ENCODE measurements at places on chromosomes 1 and 21.

DNA sequence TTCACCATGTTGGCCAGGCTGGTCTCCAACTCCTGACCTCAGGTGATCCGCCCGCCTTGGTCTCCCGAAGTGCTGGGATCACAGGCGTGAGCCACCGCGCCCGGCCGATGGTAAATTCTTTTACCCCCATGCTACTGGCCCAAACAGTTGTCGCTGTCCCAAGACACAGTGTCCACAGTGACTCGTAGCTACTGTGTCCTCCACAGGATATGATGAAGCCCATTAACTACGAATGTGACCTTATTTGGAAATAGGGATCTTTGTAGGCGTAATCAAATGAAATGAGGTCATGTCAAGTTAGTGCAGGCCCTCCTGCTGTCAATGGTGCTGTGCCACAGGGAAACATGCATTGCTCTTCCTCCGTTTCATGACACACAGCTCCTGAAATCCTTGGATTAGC, 8.5 kb downstream of the FNDC10 start:
- no peak for DNase-seq

DNA sequence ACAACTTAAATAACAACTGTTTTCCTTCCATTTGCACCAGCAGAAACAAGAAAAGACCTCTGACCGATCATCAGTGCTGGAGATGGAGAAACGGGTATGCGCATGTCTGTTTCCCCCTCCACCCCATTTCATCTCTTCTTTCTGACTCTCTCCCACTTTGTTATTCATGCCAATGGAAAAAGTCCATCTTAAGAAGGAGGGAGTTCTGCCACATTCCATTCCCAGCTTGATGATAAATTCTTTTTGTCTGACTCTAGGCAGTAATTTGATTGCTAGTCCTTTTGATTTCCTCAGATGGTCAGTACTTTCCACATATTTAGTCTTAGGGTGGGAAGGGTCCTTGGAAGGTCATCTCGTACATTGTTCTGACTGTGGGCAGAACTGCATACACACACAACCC, 142.5 kb downstream of the SYT2 start:
- peak; percentile 32 for DNase-seq

- no peak for DNase-seq
These were observed 136.7 kb downstream of the ADSS2 start for GRCh38 chr1:244314921-244315559.

DNA sequence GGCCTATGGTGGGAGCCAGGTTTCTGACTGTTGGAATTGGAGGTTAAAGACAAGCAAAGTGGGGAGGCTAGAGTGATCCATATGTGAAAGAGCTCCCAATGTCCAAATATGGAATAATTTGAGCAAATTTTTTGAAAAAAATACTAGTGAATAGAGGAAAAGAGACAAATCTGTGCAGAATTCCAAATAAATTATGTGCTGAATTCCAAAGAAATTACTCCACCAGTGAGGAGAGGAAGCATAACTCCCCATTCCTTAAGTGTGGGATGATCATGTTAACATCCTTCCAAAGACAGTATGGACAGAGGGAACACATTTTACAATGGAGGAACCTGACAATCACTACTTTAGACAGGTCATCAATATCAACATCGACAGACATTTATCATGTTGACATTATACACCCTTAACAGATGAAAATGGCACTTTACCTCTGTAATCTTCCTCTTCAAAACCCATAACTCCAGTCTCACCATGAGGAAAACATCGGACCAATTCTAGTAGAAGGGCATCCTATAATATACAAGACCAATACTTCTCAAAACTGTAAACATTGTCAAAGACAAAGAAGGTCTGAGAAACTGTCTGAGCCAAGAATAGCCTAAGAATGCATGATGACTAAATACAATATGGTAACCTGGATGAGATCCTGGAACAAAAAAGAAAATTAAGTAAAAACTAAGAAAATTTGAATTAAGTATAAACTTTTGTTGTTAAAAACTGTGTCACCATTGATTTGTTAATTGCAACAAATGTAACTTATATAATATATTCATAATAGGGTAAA, 71.5 kb upstream of the RGS4 start:
- no peak for DNase-seq

GRCh38 chr1:44721485-44722361, 9.2 kb downstream of the RNU5D-1 start:
- DNase-seq: peak; percentile 97

- no peak for DNase-seq
These were observed 10.6 kb upstream of the OLIG2 start for GRCh38 chr21:33015096-33015495.

DNA sequence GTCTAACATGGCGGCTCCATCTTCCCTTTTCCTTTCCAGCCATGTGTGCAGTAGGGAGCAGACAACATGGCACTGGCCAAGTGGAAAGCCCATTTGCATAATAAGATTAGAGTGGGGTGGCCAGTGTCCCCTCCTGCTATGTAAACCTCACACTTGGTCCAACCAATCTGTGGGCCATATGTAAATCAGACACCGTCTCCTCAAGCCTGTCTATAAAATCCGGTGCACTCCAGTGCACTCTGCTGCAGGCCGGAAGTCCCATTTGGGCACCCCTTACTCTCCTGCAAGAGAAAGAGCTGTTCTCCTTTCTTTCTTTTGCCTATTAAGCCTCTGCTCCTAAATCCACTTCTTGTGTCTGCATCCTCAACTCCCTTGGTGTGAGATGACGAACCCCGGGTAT, 44.1 kb downstream of the OLFML3 start:
- no peak for DNase-seq

DNA sequence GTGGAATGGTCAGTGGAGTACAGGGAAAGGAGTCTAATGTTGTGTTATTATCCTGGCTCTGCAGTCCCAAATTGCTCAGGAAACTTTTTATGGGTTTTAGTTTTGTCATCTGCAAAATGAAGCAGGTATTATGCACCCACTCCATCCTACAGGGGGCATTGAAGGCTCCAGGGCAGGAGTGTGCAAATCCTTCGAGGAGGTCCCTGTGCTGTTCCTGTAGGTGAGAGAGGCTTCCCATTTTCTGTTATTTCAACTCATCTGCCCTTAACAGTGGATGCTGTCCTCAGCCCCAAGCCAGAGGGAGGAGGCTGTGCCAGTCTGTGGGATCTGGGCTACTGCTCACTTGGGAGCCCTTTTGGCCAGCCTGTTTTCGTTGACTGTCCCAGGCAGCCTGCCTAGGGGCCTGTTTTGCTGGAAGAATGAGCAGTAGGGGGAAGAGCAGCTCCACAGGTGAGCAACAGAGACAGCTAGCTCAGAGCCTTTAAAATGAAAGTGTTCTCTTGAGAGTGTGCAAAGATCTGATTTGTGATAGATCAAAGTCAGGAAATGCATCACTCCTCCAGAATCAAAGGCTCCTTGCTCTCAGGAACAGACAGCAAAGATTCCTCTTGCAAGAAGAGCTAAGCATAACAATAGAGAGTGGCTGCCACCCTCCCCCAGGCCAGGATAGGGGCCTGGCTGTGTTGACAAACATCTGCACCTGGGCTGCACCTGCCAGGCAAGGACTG, 317.6 kb upstream of the PROX1 start:
- DNase-seq: peak; percentile 85

DNA sequence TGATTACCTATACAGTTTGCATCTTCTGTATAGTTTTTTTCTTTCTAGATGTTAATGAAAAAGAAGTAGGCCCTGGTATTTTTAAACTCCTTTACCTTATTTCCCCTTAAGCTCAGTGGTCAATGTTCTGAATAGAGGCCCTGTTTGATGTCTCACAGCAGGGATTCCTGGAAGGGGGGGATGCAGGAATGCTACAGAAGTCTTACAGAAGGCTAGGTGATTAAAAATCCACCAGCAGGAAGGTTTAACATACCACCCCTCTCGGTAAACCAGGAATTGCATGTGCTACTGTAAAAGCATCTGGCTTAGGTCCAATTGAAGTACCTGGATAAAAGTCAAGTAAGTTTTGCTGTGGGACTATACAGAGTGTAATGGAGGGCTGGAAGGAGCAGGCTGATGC, 78.3 kb downstream of the NOS1AP start:
- DNase-seq: peak; percentile 65
